DND-41 (cell line): ENCODE measurements at places on chromosomes 3 and 15.

- DNase-seq, result no peak
- no peak overlapping the region for H3K4me3 ChIP-seq
- no peaks in the 10 kb centered on the region for H3K27me3 ChIP-seq
- no peaks in the 10 kb centered on the region for H3K36me3 ChIP-seq
Measured at GRCh38 chr3:102571006-102571405, 136.2 kb downstream of the ZPLD1 start.

GRCh38 chr3:133383175-133383574, 16.7 kb upstream of the BFSP2 start:
- H3K27ac ChIP-seq, result no peak overlapping the region
- DNase-seq, result no peak
- H3K36me3 ChIP-seq, result no peaks in the 10 kb centered on the region
- peaks cover 9% of the 10 kb centered on the region for H3K27me3 ChIP-seq
- no peaks in the 10 kb centered on the region for H3K4me1 ChIP-seq
- no peak overlapping the region for H3K4me3 ChIP-seq

- peaks cover 19% of the 10 kb centered on the region for H3K4me1 ChIP-seq
- H3K36me3 ChIP-seq, result no peaks in the 10 kb centered on the region
- no peak for DNase-seq
- H3K27ac ChIP-seq, result peak overlapping the region; percentile 54; the same call in 1 of the 2 replicates
- no peak overlapping the region for H3K4me3 ChIP-seq
- no peaks in the 10 kb centered on the region for H3K27me3 ChIP-seq
Measured at GRCh38 chr15:93196135-93196670, 107.2 kb upstream of the RGMA start.

- H3K4me1 ChIP-seq, result no peaks in the 10 kb centered on the region
- no peaks in the 10 kb centered on the region for H3K36me3 ChIP-seq
- H3K27me3 ChIP-seq, result no peaks in the 10 kb centered on the region
- no peak for DNase-seq
- H3K4me3 ChIP-seq, result no peak overlapping the region
Measured at GRCh38 chr3:168933614-168934013, 729.9 kb downstream of the MECOM start.

DNA sequence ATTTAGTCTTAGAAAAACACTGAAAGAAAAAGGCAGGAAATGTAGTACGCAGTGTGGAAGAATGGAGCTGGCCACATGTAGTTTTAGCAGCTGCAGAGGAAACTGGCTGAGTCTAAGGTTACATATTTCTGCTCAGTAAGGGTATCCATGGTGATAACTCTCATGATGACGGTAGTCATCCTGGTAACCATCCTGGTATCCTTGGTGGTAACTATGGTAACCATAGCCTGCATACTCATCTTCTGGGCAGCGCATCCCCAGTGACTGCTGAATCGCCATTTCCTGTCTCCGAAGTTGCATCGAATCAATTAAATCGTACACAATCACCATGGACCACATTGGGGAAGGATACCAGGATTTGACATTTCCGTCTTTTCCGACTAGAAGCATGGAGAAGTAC, 35.7 kb downstream of the CCDC80 start:
- peaks cover 3% of the 10 kb centered on the region for H3K27me3 ChIP-seq
- no peaks in the 10 kb centered on the region for H3K4me1 ChIP-seq
- H3K4me3 ChIP-seq, result no peak overlapping the region
- no peak for DNase-seq
- no peak overlapping the region for H3K27ac ChIP-seq

DNA sequence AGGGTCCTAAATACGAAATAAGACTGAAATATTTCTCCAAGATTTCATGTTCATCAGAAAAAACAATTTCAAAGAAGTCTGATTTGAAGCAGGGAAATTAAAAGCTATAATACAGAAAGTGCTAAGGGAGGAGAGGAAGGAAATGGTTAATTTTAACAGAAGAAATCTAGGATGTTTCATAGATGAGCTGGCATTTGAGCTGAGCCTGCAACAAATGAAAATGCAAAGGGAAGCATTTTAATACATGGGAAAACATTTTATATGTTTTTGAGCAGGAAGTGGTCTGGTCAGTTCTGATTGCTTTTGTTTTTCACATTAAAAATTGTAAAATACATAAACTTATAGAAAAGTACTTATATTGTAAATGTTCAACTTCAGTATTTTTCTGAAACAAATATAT, 17.2 kb upstream of the RAP2B start:
- DNase-seq, result no peak
- no peak overlapping the region for H3K27ac ChIP-seq
- no peaks in the 10 kb centered on the region for H3K36me3 ChIP-seq
- H3K4me3 ChIP-seq, result no peak overlapping the region

GRCh38 chr15:99719096-99719541, 14.1 kb downstream of the LYSMD4 start:
- peaks cover 24% of the 10 kb centered on the region for H3K4me1 ChIP-seq
- peaks cover 18% of the 10 kb centered on the region for H3K36me3 ChIP-seq
- no peak for DNase-seq
- 0 out of 2 replicates have a peak overlapping the region, but pooled peaks have one; percentile 16 for H3K27ac ChIP-seq
- H3K4me3 ChIP-seq, result no peak overlapping the region

GRCh38 chr3:38031022-38031994, 1.9 kb upstream of the PLCD1 start:
- H3K27me3 ChIP-seq, result no peaks in the 10 kb centered on the region
- no peak for DNase-seq
- H3K27ac ChIP-seq, result no peak overlapping the region
- no peaks in the 10 kb centered on the region for H3K36me3 ChIP-seq

DNA sequence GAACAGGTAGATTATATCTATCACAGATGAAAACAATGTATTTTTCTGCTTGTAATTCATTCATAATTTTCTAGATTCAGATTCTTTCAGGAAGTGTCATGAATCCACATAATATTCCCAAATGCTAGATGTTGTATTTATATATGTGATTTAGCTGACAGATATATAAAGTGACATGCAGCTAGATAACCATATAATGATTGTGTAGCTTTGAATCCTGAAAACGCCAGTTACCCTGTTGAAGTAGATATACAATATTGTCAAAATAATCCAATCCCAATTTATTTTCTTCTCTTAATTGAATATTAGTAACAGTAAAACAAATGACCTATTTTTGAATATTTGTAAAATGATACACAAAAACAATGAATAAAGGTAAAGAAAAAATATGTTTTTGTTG, 738.4 kb downstream of the CADM2 start:
- H3K4me3 ChIP-seq, result no peak overlapping the region
- H3K36me3 ChIP-seq, result no peaks in the 10 kb centered on the region
- no peaks in the 10 kb centered on the region for H3K27me3 ChIP-seq
- no peaks in the 10 kb centered on the region for H3K4me1 ChIP-seq
- no peak for DNase-seq

GRCh38 chr3:110533089-110533488, 538.5 kb upstream of the NECTIN3 start:
- no peak overlapping the region for H3K27ac ChIP-seq
- H3K36me3 ChIP-seq, result no peaks in the 10 kb centered on the region
- H3K27me3 ChIP-seq, result no peaks in the 10 kb centered on the region
- H3K4me1 ChIP-seq, result no peaks in the 10 kb centered on the region

- H3K27ac ChIP-seq, result no peak overlapping the region
- no peaks in the 10 kb centered on the region for H3K27me3 ChIP-seq
- no peaks in the 10 kb centered on the region for H3K36me3 ChIP-seq
- no peaks in the 10 kb centered on the region for H3K4me1 ChIP-seq
- no peak overlapping the region for H3K4me3 ChIP-seq
Measured at GRCh38 chr15:77984446-77984861, 93.1 kb downstream of the TBC1D2B start.

DNA sequence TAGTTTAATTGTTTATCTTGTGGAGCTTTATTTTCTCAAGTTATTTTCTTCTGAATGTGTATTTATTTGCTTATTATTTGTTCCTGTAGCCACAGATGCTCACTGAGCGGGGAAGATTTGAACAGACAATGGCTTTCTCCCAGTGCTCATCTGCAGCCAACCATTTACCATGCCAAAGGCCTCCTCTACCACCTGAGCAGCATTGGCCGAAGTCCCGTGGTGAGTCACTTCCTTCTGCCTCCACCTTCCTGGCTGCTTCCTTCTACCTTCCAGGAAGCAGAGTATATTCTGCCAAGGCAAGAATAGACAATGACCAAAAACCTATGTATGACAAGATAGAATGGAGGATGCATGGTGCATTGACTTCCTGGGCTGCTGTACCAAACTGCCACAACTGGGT, 443.1 kb downstream of the AGBL1 start:
- H3K4me1 ChIP-seq, result no peaks in the 10 kb centered on the region
- no peaks in the 10 kb centered on the region for H3K27me3 ChIP-seq
- no peaks in the 10 kb centered on the region for H3K36me3 ChIP-seq
- H3K27ac ChIP-seq, result no peak overlapping the region
- no peak overlapping the region for H3K4me3 ChIP-seq

GRCh38 chr15:59801649-59802048, 112.5 kb upstream of the BNIP2 start:
- H3K36me3 ChIP-seq, result no peaks in the 10 kb centered on the region
- no peak for DNase-seq
- H3K4me3 ChIP-seq, result no peak overlapping the region
- H3K27me3 ChIP-seq, result no peaks in the 10 kb centered on the region
- H3K4me1 ChIP-seq, result peaks cover 9% of the 10 kb centered on the region
- H3K27ac ChIP-seq, result no peak overlapping the region

DNA sequence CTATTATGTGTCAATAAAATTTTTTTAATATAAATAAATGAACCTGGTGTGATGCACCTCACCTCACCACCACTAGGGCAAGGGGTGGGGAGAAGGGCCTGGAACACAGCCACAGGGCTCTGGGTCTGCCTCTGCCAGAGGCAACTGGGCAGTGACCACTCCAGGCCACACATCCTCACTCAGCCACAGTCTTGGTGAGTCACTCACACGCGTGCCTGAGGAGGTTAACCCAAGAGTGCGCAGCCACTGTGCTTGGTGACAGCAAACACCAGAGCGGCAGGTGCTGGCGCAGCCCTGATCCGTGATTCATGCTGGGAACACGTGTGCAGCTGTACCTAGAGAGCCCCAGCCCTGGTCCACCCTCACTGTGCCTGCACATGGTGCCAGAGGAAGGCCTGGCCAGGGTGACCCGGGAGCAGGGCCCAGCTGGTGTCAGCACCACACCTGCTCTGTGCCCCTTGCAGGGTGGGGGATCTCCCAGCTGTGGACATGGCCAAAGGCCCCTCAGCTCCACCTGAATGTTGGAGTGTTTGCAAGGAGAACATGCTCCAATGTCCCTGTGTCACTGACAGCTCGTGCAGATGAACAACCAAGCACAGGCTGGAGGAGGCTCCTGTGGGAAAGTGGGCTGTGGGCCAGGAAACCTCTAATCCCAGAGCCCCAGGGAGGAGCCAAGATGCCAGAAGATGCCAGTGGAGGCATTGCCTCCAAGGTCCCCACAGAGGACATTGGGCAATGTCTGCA, 2.1 kb downstream of the SLC41A3 start:
- no peak overlapping the region for H3K4me3 ChIP-seq
- H3K4me1 ChIP-seq, result peaks cover 22% of the 10 kb centered on the region
- H3K27ac ChIP-seq, result no peak overlapping the region
- H3K27me3 ChIP-seq, result no peaks in the 10 kb centered on the region
- DNase-seq, result no peak

GRCh38 chr3:195009616-195010015, 261.3 kb downstream of the XXYLT1 start:
- no peak for DNase-seq
- no peaks in the 10 kb centered on the region for H3K36me3 ChIP-seq
- H3K4me3 ChIP-seq, result no peak overlapping the region
- peaks cover 10% of the 10 kb centered on the region for H3K27me3 ChIP-seq

DNA sequence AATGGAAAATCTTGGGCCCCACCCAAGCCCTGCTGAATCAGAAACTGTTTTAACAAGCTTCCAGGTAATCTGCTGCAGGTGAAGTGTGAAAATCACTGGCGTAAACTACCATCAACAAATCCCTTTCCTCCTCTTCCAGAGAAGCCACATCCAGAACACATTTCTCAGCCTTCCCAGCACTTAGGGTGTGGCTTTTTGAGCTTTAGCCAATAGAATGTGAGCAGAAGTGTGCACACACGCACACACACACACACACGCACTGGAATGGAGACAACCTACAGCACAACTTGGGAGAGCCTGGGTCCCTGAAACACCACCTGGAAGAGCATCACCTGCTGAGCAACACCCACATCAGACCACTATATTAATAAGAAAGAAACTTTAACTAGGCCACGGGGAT, 98.6 kb downstream of the OSBPL10 start:
- H3K36me3 ChIP-seq, result no peaks in the 10 kb centered on the region
- DNase-seq, result no peak
- H3K27me3 ChIP-seq, result no peaks in the 10 kb centered on the region
- H3K4me1 ChIP-seq, result no peaks in the 10 kb centered on the region
- no peak overlapping the region for H3K4me3 ChIP-seq

DNA sequence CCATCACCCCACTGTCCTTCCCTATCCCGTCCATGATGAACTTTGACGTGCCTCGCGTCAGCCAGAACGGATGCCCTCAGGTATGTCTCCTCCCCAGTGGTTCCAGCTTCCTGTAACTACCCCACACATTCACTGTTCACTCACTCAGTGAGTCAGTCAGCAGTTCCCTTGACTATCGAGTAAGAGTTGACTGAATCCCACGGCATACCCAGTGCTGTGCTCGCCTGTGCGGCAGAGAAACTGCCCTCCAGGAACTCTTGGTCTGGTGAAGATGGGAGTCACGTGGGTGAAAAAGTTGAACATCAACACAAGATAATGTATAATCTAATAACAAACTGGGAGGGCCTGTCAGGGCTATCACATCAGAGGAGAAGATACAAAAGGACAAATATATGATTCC, 36.7 kb downstream of the CCDC33 start:
- no peak for DNase-seq
- no peak overlapping the region for H3K4me3 ChIP-seq
- no peaks in the 10 kb centered on the region for H3K36me3 ChIP-seq
- H3K4me1 ChIP-seq, result no peaks in the 10 kb centered on the region
- peaks cover 4% of the 10 kb centered on the region for H3K27me3 ChIP-seq
- no peak overlapping the region for H3K27ac ChIP-seq

- H3K36me3 ChIP-seq, result no peaks in the 10 kb centered on the region
- H3K27me3 ChIP-seq, result no peaks in the 10 kb centered on the region
- no peak overlapping the region for H3K4me3 ChIP-seq
- H3K4me1 ChIP-seq, result peaks cover 7% of the 10 kb centered on the region
- DNase-seq, result no peak
- H3K27ac ChIP-seq, result no peak overlapping the region
Measured at GRCh38 chr15:81166636-81167305, 29.9 kb upstream of the IL16 start.

- DNase-seq, result no peak
- no peak overlapping the region for H3K27ac ChIP-seq
- H3K4me3 ChIP-seq, result no peak overlapping the region
- no peaks in the 10 kb centered on the region for H3K4me1 ChIP-seq
- H3K27me3 ChIP-seq, result no peaks in the 10 kb centered on the region
Measured at GRCh38 chr3:147368561-147369221, 37.7 kb downstream of the ZIC4 start.

- no peak for DNase-seq
- H3K36me3 ChIP-seq, result no peaks in the 10 kb centered on the region
- peaks cover 4% of the 10 kb centered on the region; the same call in 1 of the 2 replicates for H3K4me1 ChIP-seq
- H3K27ac ChIP-seq, result no peak overlapping the region
Measured at GRCh38 chr15:95449230-95449628, 881.3 kb upstream of the NR2F2 start.

GRCh38 chr3:13513051-13513912, 33.2 kb downstream of the HDAC11 start:
- H3K27ac ChIP-seq, result no peak overlapping the region
- H3K27me3 ChIP-seq, result no peaks in the 10 kb centered on the region
- H3K4me3 ChIP-seq, result no peak overlapping the region
